PC-9 (cell line): ENCODE measurements at places on chromosomes 5 and 9.

- DNase-seq: no peak
These were observed 10.9 kb upstream of the GADD45G start for GRCh38 chr9:89593727-89594427.

- DNase-seq: peak; percentile 45
These were observed 1.7 kb upstream of the NTMT1 start for GRCh38 chr9:129624168-129624759.

GRCh38 chr9:5425006-5425628 lies 12.6 kb downstream of the PLGRKT start:
- no peak for DNase-seq

DNA sequence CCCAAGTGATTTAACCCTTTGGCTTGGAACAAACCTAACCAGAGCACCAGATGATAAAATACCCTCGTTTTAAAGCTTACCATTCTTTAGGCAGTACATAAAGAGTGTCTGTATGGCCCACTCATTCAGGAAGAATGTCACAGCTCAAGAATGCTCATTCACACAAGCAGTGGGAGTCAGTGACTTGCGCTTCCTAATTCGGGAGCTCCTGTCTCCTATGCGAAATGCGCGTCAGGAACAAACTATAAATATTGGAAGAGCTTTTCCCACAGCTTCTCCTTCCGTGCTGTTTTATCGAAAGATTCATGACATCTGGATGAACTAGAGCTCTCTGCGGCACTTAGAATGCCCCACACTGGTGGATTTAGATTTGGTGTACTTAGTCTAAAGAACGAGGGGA lies 66.6 kb downstream of the NTRK2 start:
- DNase-seq: no peak

GRCh38 chr5:151671950-151672349 lies 14.8 kb downstream of the SPARC start:
- no peak for DNase-seq

DNA sequence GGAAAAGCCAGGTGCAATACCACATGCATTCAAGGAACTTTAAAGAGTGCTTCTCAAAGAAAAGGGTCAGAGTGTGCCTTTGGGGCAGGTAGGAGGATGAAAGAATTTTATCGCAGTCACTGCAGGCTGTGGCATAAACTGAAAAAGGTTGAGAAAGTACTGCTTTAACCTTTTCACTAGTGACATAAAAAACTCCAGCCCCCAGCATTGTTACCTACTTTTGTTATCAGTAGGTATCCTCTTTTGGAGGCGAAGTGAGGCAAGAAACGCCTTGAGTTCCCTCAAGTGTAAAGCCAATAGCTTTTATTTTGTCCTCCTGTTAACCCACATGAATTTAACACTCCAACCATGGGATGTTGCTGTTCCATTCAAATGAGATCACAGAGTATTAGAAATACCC lies 64.7 kb upstream of the CHD1 start:
- no peak for DNase-seq

- peak; percentile 86 for DNase-seq
These were observed 140.7 kb upstream of the SLC44A1 start for GRCh38 chr9:105103776-105104175.

GRCh38 chr5:145792840-145793239 lies 42.3 kb downstream of the PRELID2 start:
- DNase-seq: no peak

GRCh38 chr5:73482383-73483136 lies 15.7 kb upstream of the BTF3 start:
- no peak for DNase-seq

GRCh38 chr5:89003563-89004036 lies 120.6 kb upstream of the MEF2C start:
- no peak for DNase-seq

GRCh38 chr5:103280967-103281366 lies 22.4 kb downstream of the MACIR start:
- no peak for DNase-seq

- no peak for DNase-seq
These were observed 4.1 kb downstream of the EDF1 start for GRCh38 chr9:136861874-136862457.

- DNase-seq: no peak
These were observed 78.2 kb upstream of the COL5A1 start for GRCh38 chr9:134563397-134563796.

GRCh38 chr5:96146675-96147074 lies 185.0 kb upstream of the ELL2 start:
- DNase-seq: no peak

- DNase-seq: no peak
These were observed 10.5 kb upstream of the TAL2 start for GRCh38 chr9:105651806-105652205.

DNA sequence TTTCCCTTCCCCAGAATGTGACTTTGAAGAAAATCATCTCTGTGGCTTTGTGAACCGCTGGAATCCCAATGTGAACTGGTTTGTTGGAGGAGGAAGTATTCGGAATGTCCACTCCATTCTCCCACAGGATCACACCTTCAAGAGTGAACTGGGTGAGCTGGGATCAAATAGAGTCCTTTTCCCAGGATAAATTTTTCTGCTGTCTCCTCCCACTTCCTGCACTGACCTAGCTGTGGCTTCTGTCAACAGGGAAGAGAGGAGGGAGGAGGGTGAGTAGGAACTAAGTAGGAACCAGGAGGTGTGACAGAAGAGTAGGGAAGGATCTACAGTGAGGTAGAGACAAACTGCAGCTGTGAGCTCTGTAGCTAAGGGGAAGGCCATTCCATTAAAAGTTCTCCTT lies 69.3 kb downstream of the MAMDC2 start:
- no peak for DNase-seq

DNA sequence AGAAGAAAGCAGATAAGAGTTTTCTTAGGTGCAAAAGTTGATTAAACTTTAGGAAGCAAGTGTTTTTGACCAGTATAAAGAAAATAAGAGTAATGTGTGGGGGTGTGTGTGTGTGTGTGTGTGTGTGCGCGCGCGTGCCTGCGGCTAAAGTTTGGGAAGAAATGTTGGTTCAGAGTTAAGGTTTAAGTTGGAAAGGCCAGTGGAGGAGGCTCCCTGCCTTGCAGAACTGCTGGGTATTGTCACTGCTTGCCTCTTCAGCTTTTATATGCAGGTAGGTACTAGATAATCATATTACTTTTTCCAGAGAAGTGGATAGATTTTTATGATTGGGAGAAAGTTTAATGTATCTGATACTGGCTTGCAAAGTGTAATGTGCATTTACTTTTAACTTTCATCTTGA lies 2.0 kb downstream of the PIK3R1 start:
- DNase-seq: no peak

DNA sequence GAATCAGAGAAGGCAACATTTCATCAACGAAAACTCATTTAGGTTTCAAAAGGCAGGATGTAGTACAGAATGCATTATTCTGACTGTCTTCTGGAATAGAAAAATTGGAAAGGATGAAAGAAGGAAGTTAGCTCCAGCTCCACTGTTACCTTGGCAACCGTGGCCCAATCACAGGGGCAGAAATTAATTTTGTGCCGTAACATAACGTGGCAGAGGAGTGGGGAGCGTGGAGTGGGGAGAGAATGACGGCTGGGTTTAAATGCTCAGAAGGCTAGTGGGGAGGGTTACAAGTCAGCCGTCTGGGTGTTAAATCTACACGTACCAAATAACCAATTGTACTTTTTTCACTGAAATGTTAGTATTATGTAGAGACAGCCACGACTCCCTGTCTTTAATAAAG lies 32.3 kb upstream of the EQTN start:
- no peak for DNase-seq

- no peak for DNase-seq
These were observed 132.1 kb downstream of the AP3B1 start for GRCh38 chr5:78162253-78162862.

DNA sequence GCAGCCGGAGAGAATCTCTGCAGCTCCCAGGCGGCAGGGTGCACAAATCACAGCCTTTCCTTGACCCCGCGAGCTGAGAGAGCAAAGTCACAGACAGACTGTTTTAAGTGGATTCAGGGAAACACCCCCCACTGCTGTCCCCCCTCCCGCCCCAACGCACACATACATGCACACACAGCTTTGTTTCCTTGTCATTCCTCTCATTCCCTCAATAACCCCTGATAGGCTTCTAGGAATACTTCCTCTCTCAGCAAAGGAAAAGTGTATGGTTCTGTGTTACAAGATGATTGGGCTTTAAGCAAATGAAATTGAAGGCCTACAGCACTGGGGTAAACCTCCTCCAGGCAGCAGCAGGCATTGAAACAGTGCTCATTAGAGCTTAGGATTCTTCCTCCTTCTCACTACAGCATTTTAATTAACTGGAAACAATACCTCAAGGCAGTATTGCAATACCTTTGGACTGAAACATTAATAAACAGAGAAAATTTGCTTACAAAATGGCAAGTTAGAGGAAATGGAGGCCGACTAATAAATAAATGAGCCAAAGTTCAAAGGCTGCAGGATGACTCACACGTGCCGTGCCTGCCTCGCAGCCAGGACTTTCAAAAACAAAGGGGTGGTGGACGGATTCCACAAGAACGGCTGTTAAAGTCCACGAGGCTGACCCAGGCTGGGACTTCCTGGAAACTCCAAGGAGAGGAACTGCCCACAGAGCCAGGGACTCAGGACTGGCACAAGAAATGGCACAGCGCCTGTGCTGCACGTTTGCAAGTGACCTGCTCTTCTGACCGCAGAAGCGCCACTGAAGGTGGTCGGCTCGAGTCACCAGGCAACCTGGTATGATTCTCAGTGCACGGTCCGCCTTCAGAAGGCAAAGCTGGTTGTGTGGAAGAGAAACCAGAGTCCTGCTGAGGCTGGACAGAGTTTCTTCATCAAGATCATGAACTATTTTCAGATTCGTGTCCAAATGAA lies 236.2 kb downstream of the SYK start:
- peak; percentile 71 for DNase-seq

GRCh38 chr9:27427272-27427643 lies 96.8 kb upstream of the IFNK start:
- DNase-seq: peak; percentile 78

- no peak for DNase-seq
These were observed 87.5 kb upstream of the FBXW11 start for GRCh38 chr5:172093965-172094364.
